Karpas-422 (cell line): ENCODE measurements at places on chromosomes 11 and 22.

DNA sequence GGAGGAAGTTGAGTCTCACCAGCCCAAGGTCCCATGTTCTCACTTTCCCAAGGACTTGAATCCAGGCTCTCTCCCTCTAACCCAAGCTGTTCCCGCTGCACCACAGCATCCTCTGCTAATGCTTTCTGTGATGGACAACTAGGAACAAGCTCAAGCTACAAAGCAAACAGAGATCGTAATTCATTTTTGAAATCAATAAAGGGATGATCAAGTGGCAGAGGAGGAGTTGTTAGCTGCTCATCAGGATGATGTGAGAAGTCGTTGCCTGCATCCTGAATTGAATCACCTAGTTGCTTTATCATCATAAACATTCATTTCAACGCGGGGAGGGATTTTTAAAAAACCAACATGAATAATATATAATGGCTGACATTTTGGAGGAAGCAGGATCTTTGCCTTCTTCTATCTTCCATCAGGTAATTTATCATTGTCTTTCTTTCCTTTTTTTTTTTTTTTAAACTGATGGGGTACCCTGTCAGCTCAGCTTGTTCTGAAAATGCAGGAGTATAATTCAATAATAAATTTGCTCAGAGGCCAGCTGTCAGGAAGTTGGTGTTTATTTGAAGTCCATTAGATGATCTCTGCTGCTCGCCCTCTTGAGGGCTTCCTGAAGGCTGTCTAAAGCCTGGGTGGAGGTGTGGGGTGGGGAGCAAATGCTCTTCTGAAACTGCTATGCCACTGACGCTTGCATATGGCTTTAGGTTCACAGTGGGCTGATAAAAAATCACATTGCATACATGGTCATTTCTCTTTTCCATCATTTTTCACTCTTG is 174.4 kb upstream of the NARS2 start:
- no peak for DNase-seq

DNA sequence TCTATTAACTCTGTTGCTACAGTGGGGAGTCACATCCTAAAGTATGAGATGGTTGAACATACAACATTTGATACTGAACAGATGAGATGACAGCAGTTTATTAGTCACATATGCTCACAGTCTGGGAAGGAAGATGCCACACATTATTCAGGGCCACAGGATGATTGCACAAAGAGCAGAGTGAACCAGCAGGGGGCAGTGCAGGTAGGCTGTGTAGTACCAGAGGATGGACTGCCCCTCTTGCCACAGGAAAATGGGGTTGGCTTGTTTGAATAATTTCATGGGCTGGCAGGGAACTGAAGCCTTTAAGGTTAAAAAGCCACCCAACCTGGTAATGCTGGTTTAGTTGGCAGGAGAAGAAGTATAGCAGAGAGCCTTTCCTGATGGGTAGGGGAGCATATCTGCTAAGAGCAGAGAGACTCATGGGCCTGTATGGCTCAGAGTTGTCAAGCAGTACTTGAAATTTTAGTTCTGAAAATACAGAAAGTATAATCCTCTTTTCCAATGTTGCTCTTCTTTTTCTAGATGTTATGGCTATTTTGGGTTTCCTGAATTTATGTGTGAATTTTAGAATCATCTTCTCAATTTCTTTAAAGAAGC is 180.4 kb upstream of the B3GAT1 start:
- peak; percentile 80 for DNase-seq

GRCh38 chr11:47361419-47361818 is 8.9 kb upstream of the MYBPC3 start:
- DNase-seq = no peak

DNA sequence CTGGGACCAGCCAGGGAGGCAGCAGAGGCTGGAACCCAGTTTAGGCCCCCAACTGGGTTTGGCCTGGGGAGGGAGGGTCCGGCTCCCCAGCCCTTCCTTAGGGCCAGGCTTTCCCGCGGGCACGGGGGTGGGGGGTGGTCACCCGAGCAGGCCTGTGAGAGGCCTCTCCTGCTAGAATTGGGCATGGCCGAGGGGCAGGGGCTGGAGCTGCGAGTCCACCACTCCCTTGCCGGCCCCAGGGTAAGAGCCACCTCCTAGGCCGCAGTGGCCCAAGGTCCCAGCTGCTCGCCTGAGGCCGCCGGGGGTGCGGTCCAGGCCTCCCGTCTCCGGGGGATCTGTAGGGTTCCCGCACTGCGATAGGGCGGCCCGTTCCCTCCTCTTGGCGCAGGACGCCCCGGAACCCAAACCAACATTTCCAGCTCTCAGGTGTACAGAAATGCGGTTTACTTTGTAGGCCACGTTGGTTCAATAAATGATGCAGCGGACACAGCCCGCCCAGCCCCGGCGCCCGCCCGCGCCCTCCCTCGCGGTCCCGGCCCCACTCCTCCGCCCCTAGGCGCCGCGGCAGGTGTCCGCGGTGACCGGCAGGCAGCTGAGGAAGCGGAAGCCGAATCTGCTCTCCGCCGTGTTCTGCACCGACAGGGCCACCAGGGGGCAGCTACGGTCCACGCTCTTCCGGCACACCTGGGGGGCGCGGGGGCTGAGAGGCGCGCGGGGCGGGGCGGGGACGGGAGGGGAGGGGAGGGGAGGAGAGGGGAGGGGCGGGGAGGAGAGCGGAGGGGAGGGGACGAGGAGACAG is 5.9 kb downstream of the LMNTD2 start:
- DNase-seq = peak; percentile 94

- peak; percentile 58 for DNase-seq
Measured at GRCh38 chr22:40593460-40594273, 42.9 kb downstream of the MRTFA start.

GRCh38 chr11:8340296-8340695 is 76.6 kb upstream of the LMO1 start:
- no peak for DNase-seq

- DNase-seq = no peak
Measured at GRCh38 chr22:29861672-29862297, 21.2 kb upstream of the MTMR3 start.

DNA sequence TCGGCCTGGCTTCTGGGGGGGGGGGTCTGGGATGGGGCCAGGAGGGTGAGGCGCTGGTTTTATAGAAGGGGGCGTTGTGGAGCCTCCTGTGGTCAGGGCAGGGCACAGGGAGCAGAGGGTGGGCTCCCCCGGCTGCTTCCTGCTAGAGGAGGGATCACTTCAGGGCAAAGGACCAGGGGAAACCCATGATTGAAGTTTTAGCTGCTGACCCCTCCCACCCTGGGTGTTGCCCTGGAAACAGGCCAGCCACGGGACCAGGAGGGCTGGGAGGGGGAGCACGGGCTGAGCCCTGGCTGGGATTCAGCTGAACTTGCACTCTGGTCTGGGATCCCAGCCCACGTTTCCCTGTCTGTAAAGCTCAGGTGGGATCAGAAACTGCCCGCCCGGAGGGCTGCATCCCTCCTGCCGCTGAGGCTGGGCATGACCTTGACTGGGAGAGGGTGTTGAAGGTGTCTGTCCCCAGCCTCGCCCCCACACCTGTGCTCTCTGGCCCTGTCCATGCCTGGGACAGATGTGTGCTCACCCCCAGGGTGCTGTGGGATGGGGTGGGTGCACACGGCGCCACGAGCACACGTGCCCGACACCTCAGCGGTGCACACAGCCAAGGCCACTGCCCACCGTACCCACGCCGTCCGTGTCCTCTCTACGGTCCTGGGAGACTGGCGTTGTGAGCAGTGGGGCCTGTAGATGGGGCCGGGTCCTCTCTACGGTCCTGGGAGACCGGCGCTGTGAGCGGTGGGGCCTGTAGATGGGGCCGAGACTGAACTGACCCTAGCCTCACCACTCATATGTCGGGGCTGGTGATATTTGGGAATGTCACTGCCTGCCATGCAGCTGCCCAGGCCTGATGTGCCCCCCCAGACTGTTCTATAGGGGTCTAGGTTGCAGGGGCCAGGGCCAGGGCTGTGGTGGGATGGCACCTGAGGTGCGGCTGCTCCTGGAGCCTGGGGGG is 2.3 kb downstream of the TSPAN4 start:
- no peak for DNase-seq

DNA sequence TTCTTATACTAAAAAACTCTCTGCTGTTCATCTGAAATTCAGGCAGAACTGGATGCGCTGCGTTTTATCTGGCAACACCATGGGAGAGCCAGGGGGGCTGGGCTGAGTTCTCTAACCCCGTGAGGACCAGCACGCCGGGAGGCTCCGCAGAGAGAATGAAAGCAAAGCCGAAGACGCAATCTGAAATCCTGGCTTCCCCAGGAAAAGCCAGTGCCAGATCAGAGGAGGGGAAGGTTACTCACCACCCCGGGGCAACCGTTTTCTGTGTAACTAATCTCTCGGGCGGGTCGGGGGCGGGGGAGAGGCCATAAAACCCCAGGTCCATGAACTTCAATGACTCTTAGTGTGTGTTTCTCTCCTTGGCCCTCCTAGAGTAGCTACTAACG is 99.4 kb downstream of the SHANK2 start:
- no peak for DNase-seq

GRCh38 chr11:23727387-23727786 is 769.5 kb upstream of the LUZP2 start:
- DNase-seq = no peak

- DNase-seq = no peak
Measured at GRCh38 chr11:71093783-71094182, 158.6 kb downstream of the SHANK2 start.

- no peak for DNase-seq
Measured at GRCh38 chr22:44661659-44662569, 40.1 kb upstream of the PRR5 start.

- DNase-seq = no peak
Measured at GRCh38 chr11:77173494-77173893, 45.4 kb downstream of the MYO7A start.

DNA sequence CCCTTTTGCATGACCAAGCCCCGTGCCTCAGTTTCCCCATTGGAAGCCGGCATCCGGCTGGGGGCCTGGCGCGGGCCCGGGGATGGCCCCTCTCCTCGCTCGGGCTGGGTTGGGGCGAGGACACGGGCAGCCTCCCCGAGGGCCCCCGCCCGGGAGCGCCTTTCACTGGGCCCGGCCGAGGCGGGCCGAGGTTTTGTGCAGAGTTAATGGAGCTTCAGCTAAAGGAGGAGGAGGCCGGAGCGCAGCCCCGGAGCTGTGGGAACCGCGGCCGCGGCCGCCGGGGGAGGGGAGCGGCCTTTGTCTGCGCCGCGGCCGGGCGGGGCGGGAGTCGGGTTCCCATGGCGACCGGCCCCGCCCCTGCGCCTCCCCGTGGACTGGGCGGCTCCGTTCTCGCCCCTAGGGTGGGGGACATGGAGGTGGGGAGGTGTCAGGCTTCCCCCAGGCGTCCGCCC is 1.4 kb upstream of the MAPK11 start:
- DNase-seq = peak; percentile 85

DNA sequence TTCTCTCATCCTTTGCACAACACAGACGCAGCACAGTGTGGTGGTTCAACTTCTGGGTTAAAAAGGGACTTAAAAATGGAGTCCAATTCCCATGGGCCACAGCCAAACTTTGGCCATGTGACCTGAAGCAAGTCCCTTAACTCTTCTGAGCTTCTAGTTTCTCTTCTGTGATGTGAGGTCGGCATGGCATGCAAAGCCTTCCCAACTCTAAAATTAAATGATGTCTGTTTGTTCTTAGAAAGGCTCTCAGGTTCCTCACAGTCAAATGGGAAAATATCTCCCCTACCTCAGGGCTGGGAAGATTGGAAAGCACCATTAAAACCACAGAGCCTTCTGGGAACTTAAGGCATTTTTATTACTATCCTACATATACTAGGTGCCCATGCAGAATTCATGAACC is 38.8 kb downstream of the LGR4 start:
- no peak for DNase-seq

DNA sequence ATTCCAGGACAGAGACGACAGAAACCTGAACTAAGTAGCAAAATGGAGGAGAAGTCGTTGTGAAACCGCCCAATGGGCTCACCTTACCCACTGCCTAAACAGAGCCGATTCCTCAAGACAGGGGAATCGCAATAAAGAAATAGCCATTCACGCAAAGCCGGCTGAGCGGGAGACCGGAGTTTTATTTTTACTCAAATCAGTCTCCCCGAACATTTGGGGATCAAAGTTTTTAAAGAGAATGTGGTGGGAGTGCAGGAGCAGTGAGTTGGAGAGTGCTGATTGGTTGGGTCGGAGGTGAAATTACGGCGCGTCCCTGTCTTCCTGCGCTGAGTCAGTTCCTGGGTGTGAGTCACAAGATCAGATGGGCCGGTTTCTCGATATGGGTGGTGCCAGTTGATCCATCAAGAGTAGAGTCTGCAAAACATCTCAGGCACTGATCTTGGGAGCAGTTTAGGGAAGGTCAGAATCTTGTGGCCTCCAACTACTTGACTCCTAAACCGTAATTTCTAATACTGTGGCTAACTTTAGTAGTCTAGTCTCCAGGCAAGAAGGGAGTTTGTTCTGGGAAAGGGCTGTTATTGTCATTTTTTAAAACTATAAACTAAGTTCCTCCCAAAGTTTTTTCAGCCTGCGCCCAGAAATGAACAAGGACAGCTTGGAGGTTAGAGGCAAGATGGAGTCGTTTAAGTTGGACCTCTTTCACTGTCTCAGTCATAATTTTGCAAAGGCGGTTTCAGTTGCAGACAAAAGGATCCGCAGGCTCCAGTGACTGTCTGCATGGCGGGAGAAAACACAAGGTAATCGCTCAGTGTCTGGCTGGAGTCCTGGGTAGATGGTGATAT is 34.1 kb downstream of the OR4D9 start:
- DNase-seq = no peak

DNA sequence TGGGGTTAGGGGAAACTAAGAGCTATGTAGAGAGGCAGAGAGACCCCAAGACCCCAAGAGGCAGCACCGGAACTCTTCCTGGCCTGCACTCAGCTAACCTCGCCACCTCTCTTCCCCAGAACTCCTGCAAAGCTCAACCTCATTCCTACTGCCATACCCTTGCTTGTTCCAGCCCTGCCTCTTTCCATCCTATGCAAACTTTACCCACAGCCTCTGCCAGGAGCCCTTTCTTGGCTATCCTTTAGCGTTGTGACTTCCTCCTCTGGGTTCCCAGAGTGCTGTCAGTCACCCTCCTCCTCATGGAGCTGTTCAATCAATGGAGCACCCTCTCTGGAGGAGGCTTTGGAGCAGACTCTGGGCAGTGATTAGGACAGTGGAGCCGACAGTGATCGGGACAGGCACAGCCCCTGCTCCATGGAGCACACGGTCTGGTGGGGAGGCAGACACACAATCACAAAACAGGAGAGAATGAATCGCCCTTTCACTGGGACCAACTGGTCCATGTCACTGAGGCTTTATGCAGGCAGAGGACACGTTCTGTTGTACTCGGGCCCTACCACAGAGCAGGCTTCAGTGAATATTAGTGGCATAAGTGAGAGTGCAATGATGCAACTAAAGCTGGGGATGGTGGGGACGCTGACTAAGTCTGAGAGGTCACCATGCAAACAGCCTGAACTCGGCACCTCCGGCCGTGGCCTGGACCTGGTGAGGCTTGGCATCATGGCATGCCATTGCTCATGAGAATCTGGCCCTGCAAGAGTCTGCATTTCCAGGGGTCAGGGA is 24.6 kb upstream of the P2RY2 start:
- no peak for DNase-seq

GRCh38 chr11:28009388-28009787 is 98.6 kb downstream of the KIF18A start:
- DNase-seq = no peak

GRCh38 chr11:64930340-64930739 is 5.4 kb downstream of the GPHA2 start:
- no peak for DNase-seq
